Neural progenitor cell (in vitro differentiated cells): ENCODE measurements at places on chromosomes 3 and 15. TPM values are rescaled to one million over a fixed set of nuclear protein-coding genes. Genes with fewer than 3 reads are reported as not detected.

GRCh38 chr3:62577153-62577552, 203.8 kb upstream of the FEZF2 start:
- no peak overlapping the region for H3K27ac ChIP-seq
- no peaks in the 10 kb centered on the region for H3K4me1 ChIP-seq
- H3K36me3 ChIP-seq = no peaks in the 10 kb centered on the region
- DNase-seq = no peak
- H3K27me3 ChIP-seq = no peaks in the 10 kb centered on the region

GRCh38 chr15:69685512-69686452, 233.2 kb downstream of the RPLP1 start:
- no peaks in the 10 kb centered on the region for H3K4me1 ChIP-seq
- no peak overlapping the region for H3K4me3 ChIP-seq
- no peaks in the 10 kb centered on the region for H3K27me3 ChIP-seq
- no peak overlapping the region for H3K27ac ChIP-seq
- no peak for DNase-seq

- H3K27ac ChIP-seq = no peak within 1 kb of the TSS
- no peaks in the 10 kb centered on the region for H3K36me3 ChIP-seq
- H3K27me3 ChIP-seq = peaks cover 72% of the 10 kb centered on the region
- peaks cover 5% of the 10 kb centered on the region for H3K4me1 ChIP-seq
Measured at GRCh38 chr3:63278171-63279004, at the start of gene SYNPR. Gene SYNPR, plus strand, starts transcription at chr3:63278308.

- H3K27me3 ChIP-seq = no peaks in the 10 kb centered on the region
- DNase-seq = no peak
- H3K27ac ChIP-seq = no peak overlapping the region
- H3K36me3 ChIP-seq = no peaks in the 10 kb centered on the region
Measured at GRCh38 chr15:95850837-95851236, 479.7 kb upstream of the NR2F2 start.

GRCh38 chr3:56314842-56315241, 153.4 kb downstream of the ERC2 start:
- DNase-seq = peak; percentile 23
- H3K27ac ChIP-seq = no peak overlapping the region
- no peaks in the 10 kb centered on the region for H3K27me3 ChIP-seq

DNA sequence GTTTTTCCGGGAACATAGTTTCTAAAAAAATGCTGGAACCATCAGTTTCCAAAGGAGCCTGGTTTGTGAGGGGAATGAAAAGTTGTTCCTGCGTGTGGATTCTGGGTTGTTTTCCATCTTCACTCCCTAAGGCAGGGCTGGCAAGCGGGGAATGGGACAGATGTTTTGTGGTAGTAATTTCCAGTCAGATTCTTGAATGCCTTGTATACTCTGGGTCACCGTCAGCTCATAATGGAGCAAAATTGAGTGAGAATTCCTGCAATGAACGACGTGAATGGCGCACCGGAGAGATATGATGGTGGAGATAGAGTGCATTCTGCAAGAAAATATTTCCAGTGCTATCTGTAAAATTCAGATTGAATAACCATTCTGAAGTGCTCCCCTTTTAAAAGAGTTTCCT, 19.9 kb downstream of the EEFSEC start:
- no peak overlapping the region for H3K4me3 ChIP-seq
- no peaks in the 10 kb centered on the region for H3K36me3 ChIP-seq
- H3K27me3 ChIP-seq = no peaks in the 10 kb centered on the region
- no peak overlapping the region for H3K27ac ChIP-seq
- peaks cover 19% of the 10 kb centered on the region for H3K4me1 ChIP-seq
- DNase-seq = no peak

DNA sequence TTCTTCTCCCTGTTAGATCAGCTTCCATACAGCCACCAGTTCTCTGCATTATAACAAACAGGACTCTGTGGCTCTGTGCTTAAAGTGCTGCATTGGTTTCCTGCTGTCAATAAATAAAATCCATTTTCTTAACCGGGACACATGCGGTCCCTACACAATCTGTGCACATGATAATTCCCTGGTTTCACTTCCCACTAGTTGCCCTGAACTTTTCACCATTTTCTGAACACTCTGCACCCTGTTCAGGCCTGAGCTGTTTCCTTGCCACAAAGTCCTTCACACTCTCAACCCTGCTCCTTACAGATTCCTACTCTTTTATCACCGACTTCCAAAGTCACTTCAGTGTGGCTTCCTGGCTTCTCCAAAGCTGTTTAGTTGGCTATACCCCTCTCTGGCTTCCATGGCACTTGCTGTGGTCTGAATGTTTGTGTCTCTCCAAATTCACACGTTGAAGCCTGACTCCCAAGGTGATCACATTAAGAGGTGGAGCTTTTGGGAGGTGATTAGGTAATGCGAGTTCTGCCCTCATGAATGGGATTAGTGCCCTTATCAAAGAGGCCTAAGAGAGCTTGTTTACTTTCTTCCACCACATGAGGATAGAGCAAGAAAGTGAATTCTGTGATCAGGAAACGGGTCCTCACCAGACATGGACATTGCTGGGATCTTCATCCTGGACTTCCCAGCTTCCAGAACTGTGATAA, 233.4 kb downstream of the CHST2 start:
- no peak overlapping the region for H3K4me3 ChIP-seq
- H3K27ac ChIP-seq = no peak overlapping the region
- H3K4me1 ChIP-seq = peaks cover 13% of the 10 kb centered on the region
- DNase-seq = peak; percentile 14

DNA sequence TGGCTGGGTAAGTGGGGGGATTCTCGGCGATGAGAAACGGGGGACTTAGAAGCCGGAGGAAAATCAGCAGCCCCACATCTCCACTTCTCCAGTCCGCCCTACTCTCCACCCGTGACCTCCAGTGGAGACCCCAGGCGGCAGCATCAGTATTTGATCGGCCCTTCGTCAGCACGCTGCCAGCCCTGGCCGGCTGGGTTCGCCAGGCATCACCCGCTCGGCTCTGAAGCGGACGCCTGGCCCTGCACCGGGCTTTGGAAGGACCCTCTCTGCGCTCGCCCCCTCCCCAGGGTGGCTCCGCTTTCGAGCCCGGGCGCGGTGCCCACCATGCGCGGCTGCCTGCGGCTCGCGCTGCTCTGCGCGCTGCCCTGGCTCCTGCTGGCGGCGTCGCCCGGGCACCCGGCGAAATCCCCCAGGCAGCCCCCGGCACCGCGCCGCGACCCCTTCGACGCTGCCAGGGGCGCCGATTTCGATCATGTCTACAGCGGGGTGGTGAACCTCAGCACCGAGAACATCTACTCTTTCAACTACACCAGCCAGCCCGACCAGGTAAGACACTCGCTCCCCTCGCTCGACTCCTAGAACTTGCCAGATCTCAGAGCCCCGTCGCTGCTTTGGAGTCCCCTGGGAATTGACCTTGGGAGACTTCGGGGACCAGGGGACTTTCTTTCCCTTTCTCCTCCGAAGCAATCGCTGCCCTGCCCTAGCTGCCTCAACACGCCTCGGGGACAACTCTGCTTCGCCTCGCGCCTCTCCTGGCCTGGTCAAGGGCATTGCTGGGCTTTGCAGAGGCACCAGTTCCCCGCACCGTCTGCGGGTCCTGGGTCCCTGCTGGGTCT, 561 bp downstream of the SIDT1 start:
- H3K36me3 ChIP-seq = no peaks in the 10 kb centered on the region
- H3K4me3 ChIP-seq = peak overlapping the region; percentile 54
- H3K27me3 ChIP-seq = peaks cover 94% of the 10 kb centered on the region
- peaks cover 5% of the 10 kb centered on the region for H3K4me1 ChIP-seq

DNA sequence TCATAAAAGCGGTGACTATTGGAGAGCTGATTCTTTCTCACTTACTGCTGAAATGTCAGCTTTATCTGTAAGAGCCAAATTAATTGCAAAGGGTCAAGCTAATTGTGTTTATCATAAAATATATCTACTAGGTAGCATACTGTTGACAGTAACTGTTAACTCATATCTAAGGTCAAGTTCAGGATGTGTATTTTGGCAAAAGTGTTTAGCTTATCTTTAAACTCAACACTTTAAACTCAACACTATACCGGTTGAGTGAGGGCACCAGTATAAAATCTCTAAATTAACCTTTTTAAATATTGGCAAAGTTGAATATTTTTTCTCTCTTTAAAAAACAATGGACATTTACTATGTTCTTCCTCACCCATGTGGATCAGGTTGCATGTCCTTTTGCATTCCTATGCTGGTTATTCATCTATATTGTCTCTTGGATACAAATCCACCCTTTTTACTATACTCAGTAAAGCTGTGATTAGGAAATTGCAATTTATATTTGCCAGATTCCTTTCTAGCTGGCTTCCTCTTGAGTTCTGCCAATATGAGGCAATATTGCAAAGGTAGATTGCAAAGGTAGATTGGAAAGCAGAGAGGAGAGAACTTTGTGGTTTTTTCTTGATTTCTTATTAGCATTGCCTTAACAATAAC, 344.6 kb upstream of the DCBLD2 start:
- H3K27ac ChIP-seq = no peak overlapping the region
- peaks cover 3% of the 10 kb centered on the region for H3K4me1 ChIP-seq
- no peaks in the 10 kb centered on the region for H3K27me3 ChIP-seq
- no peaks in the 10 kb centered on the region for H3K36me3 ChIP-seq

GRCh38 chr3:113268942-113269341, 57.6 kb downstream of the BOC start:
- peaks cover 9% of the 10 kb centered on the region for H3K36me3 ChIP-seq
- H3K4me1 ChIP-seq = peaks cover 46% of the 10 kb centered on the region
- DNase-seq = no peak
- no peak overlapping the region for H3K27ac ChIP-seq
- H3K27me3 ChIP-seq = no peaks in the 10 kb centered on the region

DNA sequence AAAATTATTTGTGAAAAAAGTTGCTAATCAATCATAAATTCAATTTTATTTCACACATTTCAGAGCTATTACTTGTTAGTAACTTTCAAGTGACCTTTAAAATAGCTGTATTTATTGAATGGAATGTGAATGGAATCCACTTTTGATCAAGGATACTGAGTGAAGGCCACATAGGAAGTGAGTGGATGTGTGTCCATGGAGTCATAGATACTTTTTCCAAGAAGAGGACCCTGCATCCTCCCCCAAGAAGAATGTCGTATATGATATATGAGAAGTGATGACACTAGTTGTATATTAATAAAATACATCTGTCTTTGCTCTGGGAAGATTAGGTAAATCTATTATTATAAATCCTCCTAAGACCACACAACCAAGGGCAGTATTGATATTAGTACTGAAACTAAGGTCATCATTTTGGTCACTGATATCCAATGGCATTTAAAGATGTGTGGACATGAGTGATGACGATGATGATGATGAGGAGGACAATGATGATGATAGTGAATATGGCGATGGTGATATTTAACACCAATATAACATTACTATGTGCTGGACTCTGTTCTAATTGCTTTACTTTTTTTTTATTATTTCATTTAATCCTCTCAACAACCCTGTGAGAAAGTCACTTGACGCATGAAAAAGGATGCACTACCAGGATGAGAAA, 493.0 kb upstream of the NR2F2 start:
- H3K4me3 ChIP-seq = no peak overlapping the region
- H3K4me1 ChIP-seq = peaks cover 22% of the 10 kb centered on the region
- no peaks in the 10 kb centered on the region for H3K27me3 ChIP-seq

DNA sequence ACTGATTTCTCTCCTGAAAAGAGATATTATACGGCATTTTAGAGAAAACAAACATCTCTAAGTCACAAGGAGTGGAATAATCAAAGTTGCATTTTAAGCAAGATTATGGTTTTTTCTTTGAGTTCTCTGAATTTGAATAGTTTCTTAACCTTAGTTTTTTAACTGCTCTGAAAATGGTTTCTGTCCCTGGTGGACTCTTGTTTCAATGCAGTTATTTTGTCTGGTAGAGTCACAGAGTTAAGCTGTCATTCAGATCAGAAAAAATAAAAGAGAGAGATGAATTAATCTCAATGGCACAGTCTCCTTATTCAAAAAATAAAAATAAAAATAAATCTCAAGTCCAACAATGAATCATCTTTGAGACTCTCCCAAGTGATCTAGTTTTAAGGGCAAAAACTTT, 19.0 kb downstream of the AGTR1 start:
- H3K36me3 ChIP-seq = no peaks in the 10 kb centered on the region
- DNase-seq = no peak
- no peak overlapping the region for H3K27ac ChIP-seq
- no peak overlapping the region for H3K4me3 ChIP-seq

GRCh38 chr3:76561494-76562236, 478.2 kb upstream of the ROBO2 start:
- no peaks in the 10 kb centered on the region for H3K36me3 ChIP-seq
- H3K4me3 ChIP-seq = no peak overlapping the region
- no peaks in the 10 kb centered on the region for H3K4me1 ChIP-seq
- no peak overlapping the region for H3K27ac ChIP-seq

DNA sequence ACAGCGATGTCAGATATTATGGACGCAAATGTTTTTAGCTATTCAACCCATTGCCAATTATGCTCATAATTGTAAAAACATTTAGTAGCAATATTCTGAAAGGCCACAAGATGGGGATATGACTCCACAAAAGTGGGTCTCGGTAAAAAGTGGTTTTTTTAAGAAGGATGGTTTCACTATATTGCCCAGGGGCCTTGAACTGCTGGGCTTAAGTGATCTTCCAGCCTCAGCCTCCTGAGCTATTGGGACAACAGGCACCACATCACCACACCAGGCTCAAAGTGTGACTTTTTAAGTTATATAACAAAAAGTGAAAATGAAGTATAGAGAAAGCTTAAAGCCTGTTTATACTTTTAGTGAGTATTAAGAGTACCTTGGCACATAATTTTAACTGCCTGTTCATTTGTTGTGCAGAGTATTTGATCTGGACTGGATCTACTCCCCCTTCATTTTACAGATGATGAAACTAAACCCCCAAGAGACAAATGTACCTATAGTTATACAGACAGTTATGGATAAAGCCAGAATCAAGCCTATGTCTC, 9.4 kb downstream of the NAA50 start:
- peak; percentile 45 for DNase-seq
- no peak overlapping the region for H3K4me3 ChIP-seq
- H3K4me1 ChIP-seq = no peaks in the 10 kb centered on the region
- H3K27ac ChIP-seq = no peak overlapping the region
- no peaks in the 10 kb centered on the region for H3K36me3 ChIP-seq

DNA sequence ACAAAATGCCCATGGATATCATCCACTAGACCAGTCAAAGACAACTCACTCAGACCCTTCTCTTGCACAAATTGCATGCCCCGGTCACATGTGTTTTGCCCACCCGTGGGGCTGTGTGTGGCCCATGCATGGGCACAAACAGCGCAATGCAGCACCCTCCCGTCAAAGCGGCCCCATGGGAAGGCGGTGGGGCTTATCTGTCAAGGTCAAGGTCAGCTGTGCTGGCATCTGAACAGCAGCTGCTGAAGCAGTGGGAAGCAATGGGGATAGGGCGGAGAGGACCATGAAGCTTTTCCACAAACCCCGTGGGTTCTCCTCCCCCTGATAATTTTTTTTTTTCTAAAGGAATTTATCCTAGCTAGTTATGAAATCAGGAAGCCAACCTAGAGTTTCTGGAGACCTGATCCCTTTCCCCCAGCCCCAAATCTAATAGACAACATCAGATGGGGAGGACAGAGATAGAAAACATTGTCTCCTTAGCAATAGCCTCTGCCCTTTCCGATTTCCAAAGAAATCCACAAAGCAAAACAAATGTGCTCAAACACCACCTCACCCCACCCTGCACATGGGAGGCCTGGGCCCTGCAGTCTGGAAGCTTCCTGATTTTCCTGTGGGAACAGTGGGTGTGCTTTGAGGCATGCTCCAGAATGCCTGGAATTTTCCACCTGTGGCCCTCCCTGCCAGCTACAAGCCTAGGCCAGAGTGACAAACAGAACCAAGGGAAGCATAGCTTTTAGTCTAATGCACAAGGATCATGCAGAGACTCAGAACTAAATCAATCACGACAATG, 84.4 kb downstream of the BDH1 start:
- no peak overlapping the region for H3K4me3 ChIP-seq
- H3K36me3 ChIP-seq = no peaks in the 10 kb centered on the region
- H3K27ac ChIP-seq = no peak overlapping the region
- no peaks in the 10 kb centered on the region for H3K27me3 ChIP-seq

The CD80 gene
- total RNA-seq = 0.30 TPM in 1 of 2 replicates, not detected in the other

The ARHGEF26 gene
- total RNA-seq = 13.4 and 14.0 TPM in 2 replicates

The IQCH gene
- 6.4 and 21.0 TPM in 2 replicates for total RNA-seq

The IRAK2 gene
- 0.26 and 0.50 TPM in 2 replicates for total RNA-seq
